GM10248 (cell line): ENCODE measurements at places on chromosomes 11 and 22.

DNA sequence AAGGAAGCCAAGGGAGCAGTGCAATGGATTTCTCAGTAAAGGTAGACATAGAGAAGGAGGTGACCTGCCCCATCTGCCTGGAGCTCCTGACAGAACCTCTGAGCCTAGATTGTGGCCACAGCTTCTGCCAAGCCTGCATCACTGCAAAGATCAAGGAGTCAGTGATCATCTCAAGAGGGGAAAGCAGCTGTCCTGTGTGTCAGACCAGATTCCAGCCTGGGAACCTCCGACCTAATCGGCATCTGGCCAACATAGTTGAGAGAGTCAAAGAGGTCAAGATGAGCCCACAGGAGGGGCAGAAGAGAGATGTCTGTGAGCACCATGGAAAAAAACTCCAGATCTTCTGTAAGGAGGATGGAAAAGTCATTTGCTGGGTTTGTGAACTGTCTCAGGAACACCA, 6.6 kb downstream of the TRIM22 start:
- no peak for DNase-seq

GRCh38 chr11:30016588-30017363, at the start of gene KCNA4:
Gene KCNA4, minus strand, starts transcription at chr11:30017030. Its CDS starts 4,352 bp downstream, at chr11:30012678.
- no peak for DNase-seq

- no peak for DNase-seq
Observed at GRCh38 chr11:12762696-12763324, 88.6 kb downstream of the TEAD1 start.

DNA sequence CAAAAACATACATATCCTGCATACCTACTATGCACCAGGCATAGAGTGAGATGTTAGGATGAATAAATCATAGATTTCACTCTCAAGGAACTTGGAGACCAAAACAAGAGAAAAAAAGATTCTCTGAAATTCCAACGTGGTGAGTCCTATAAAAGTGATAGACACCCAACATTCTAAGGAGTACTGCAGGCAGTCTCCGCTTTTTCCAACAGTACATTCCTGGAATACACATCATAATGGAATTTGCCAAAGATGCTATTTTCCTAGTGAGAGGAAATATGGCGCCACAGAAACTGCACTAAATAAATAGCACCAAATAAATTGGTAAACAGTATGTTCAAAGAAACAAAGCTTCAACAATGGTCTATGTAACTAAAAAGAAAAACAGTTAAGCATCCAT, 6.0 kb downstream of the TMEM123 start:
- no peak for DNase-seq

DNA sequence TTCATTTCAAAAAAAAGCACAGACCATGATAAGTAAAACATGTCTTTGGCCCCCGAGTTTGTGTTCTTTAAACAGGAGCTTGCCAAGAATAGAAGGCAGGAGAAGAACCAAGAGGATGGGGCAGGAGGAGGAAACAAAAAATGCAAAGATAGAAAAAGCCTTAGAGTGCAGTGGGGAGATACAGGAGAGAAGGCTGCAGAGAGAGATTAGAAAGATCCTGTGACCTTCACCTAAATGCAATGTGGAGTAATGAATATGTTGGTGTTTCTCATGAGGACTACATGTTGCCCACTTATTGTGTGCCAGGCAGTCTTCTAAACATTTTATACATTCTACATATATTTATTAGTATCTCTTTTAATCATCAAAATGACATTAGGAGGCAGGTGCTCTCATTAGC, 2.3 kb upstream of the APLNR start:
- no peak for DNase-seq
